EH (cell line): ENCODE measurements at places on chromosomes 11 and 22.

GRCh38 chr11:73140213-73141030 is 1.7 kb downstream of the FCHSD2 start:
- peak; percentile 62 for DNase-seq

- DNase-seq: peak; percentile 96
These were observed 23.6 kb downstream of the ADM start for GRCh38 chr11:10328314-10329098.

DNA sequence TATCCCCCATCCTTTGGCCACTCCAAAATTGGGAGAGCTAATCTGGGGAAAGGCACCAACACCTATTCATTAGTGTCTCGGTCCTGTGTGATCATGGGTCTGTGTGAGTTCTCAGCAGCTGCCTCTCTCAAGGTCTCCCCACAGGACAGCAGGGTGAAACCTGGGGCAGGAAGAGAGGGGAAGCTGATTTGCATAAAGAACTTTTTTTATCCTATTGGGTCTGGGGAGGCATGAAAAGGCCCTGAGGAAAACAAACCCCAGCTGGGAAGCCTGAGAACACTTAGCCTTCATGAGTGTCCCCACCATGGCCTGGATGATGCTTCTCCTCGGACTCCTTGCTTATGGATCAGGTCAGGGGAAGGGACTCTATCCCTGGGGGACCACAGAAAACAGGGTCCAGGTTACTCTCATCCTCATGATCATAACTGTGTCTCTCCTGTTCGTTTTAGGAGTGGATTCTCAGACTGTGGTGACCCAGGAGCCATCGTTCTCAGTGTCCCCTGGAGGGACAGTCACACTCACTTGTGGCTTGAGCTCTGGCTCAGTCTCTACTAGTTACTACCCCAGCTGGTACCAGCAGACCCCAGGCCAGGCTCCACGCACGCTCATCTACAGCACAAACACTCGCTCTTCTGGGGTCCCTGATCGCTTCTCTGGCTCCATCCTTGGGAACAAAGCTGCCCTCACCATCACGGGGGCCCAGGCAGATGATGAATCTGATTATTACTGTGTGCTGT is 116.0 kb upstream of the TOP3B start:
- no peak for DNase-seq

GRCh38 chr11:57647372-57647771 is 2.3 kb downstream of the YPEL4 start:
- DNase-seq: no peak

GRCh38 chr11:44709281-44709562 is 17.5 kb upstream of the TSPAN18 start:
- no peak for DNase-seq

- no peak for DNase-seq
These were observed 2.7 kb downstream of the ACO2 start for GRCh38 chr22:41471568-41471967.

- DNase-seq: peak; percentile 16
These were observed 8.7 kb upstream of the SLC5A12 start for GRCh38 chr11:26730414-26731083.

DNA sequence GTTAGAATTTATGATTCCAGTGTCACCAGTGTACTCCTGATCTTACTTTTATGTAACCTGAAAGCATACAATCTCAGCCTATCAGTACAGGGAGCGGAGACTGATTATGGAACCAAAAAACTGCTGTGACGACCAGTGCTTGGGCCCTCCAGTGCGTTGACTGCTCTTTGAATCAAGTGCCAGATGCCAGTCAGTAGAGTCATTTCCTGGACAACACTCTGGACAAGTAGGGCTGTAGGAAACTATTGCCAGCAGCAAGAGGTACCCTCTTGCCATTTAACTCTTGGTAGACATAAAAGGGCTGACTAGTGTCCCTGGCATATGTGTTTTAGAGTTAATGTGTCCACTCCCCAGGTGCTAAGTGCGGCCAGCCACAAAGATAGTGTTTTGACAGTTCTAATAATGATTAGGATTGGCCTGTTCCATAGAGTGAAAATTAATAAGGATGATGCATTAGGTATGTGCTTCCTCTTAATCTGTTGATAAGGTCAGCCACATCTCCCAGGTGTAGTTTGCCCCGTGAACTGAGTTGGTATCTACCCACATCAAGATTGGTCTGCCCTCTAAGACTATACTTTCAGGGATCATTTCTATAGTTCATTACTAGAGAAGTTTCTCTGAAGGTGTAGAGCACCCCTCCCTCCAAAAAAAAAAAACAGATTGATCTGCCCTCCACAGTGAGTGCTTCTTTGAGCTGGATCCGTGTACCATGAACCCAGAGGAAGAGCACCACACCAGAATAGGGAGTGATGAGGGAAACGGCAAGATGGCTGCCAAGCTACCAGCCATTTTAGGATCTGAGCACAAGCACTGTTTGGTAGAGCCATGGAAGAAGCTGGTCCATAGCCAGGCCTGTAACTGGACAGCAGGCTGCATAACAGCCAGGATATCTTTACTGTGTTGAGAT is 20.7 kb upstream of the AIFM3 start:
- peak; percentile 70 for DNase-seq
